A549 treated with dexamethasone at 1 μM for 4 hours (cell line): ENCODE measurements at places on chromosomes 5 and 9. TPM values are rescaled to one million over a fixed set of nuclear protein-coding genes. Genes with fewer than 3 reads are reported as not detected.

The FRMD3 gene
- total RNA-seq = 4.3 to 7.2 TPM (median 6.4 TPM) in 5 replicates

The IL13 gene
- 0.07 TPM in 1 of 5 replicates, not detected in the others for total RNA-seq

The FOXD4L5 gene
- total RNA-seq = 0.04 to 0.05 TPM (median 0.05 TPM) in 3 of 5 replicates, not detected in the others

The WWC1 gene
- total RNA-seq = 69.1 to 91.1 TPM (median 80.7 TPM) in 5 replicates

The CCL27 gene
- total RNA-seq = 0.13 TPM in 2 of 5 replicates, not detected in the others

The PAEP gene
- 0.14 to 0.45 TPM (median 0.36 TPM) in 5 replicates for total RNA-seq
